Epithelial cell of prostate (primary cell): ENCODE measurements at places on chromosomes 6 and 20.

DNA sequence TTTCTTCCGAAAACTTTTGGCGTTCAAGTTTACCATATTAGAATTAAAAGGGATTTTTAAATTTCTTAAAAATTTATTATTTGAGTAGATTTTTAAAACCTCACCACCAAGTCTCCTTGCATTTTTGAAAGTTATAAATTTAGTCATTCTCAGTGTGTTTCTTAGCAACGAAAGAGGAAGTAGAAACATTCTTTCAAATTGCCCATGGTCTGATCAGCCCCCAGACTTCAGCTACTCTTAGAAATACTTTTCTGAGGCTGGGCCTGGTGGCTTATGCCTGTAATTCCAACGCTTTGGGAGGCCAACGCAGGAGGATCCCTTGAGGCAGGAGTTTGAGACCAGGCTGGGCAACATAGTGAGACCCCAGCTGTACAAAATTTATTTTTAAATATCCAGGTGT, 15.1 kb upstream of the RTF2 start:
- no peak for DNase-seq

DNA sequence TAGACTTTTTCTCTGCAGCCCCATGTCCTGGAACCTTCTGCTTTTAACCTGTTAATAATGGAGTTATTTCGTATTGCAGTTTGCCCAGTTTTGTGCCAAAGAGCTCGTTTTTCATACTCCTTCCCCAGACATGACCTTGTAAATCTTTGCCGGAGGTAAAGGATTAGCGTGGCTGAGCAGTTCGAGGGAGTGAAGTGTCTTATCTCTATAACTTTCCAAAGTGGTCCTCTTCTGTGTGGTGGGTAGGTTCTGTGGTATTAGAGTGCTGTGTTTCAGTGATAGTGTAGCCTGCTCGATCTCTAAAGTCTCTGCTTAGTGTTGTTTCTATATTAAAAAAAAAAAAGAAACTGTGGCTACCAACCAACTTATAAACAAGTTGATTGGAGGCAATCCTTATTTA, 67.5 kb downstream of the FARS2 start:
- DNase-seq, result no peak

DNA sequence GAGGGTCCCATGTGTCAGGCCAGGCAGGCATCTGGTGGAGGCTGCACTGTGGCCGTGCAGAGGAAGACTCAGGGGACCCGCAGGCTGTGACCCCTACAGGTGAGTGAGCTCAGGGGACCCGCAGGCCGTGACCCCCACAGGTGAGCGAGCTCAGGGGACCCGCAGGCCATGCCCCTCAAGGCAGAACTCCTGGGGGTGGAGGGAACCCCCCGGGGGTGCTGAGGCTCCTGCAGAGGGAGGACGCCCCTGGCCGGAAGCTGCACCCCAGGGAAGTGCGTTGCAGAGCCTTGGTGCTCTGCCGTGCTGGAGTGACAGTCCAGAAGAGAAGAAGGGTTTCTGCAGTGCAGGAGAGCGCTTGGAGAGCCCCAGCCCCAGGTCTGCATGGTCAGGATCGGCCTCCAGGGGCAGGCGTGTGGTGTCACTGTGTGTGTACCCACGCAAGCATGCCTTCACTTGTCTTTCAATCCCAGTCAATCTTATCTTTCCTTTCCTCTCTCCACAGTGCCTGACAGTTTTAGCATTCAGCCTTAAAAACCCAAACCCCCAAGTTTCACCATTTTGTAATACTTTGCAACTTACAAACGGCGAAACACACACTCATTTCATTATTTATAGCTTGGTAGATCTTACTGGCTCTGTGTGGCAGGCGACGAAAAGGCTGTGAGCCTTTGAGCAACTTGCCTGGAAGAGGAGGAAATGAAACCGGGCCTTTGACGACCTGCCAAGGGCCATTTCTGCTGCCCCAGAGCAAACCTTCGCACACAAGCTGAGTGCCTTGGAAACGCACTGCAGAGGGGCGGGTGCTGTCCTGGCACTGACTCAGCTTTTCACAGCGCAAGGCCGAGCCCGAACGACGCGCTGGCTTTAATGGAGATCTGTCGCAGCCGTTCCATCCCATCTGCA, 101.4 kb upstream of the AGPAT4 start:
- DNase-seq, result no peak

DNA sequence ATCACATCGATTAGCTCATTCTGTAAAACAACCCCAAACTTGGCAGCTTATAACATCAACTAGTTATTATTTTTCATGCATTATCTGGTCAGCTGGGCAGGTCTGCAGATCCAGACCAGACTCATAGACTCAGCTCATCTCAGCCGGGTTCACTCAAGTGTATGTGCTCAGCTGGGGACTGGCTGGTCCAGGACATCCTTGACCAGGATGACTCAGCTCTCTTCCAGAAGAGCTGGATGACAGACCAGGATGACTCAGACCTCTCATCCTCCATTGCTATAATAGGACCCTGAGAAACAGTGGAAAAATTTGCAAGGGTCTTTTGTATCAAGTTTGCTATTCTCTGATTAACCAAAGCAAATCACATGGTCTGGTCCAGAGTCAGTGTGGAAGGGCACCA, 312.5 kb upstream of the PLCB4 start:
- peak; percentile 26 for DNase-seq
